ENCODE measurements at places on chromosomes 7 and 10.

DNA sequence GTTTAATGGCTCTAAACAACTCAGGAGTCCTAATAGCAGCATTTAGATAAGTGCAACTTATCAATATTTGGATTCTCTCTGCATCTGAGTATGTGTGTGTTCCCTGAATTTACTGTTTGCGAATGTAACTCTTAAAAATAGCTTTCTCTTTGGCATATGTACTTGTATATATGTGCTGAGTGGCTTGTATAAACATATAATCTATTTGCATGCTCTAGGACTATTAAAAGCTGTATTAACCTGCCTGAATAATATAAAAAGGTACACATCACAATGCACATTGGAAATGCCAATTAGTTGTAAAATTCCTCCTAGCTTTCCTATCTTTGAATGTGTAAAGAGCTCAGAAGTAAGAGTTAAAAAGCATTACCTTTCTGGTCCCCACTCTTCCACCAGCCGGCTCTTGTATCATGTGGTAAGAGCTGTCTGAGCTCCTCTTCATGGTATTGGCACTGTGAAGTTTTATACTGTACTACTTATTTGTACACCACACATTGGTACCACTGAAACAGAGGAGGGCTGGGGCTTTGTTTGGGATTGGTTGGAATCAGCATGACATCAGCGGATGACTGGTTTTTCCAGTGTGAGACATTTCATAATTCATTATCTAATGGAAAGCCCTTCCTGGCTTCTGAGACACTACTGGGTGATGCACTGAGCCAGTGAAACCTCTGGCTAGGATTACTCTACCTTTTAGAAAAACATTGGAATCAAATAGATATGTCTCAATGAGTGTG is at the start of gene INHBA:
Gene INHBA, minus strand, starts transcription at position 456 of the 737 bp plus-strand sequence. CDS start 2,716 bp downstream, outside the sequence.
- DNase-seq, result no peak

- no peak for DNase-seq
Observed at GRCh38 chr7:84535580-84536270, 341.1 kb upstream of the SEMA3A start.

DNA sequence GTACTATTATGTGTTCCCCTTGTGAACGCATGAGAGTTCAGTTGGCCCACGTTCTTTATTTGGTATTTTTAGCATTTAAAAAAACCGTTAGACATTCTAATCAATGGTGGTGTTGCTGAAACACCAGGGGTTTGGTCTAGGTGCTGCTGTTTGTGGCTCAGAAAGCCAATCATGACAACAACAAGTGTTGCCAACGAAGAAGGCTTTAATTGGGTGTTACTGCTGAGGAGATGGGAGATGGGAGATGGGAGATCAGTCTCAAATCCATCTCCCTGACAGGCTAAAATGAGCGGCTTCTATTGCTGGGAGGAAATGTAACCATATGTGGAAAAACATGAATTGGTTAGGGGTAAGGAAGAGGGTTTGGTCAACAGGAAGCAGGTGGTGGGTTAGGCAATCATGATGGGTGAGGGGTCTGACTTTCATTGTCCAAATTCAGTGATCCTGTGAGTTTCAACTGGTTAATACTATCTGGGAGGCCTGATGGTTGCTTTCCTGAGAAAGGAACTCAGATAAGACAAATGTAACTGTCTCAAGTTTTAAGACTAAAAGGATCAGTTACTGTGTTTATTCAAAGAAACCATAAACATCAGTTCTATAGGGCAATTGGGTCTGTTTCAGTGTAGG is 4.6 kb upstream of the ZNF425 start:
- DNase-seq, result no peak

DNA sequence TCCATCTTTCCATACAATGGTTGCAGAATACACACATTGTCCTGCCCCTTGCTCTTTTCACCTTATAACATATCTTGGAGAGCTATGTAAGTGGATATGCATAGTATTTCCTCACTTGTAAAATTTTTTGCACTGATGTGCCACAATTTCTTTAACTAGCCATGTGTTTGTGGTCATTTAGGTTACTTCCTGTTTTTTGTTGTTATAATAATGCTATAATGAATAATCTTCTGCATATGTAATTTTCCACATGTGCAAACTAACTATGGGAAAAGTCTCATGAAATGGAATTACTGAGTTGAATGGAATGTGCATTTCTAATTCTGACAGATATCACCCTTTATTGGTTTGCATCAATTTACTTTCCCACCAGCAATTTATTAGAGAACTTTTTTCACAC is 2.8 kb downstream of the TAS2R41 start:
- peak; percentile 18 for DNase-seq

DNA sequence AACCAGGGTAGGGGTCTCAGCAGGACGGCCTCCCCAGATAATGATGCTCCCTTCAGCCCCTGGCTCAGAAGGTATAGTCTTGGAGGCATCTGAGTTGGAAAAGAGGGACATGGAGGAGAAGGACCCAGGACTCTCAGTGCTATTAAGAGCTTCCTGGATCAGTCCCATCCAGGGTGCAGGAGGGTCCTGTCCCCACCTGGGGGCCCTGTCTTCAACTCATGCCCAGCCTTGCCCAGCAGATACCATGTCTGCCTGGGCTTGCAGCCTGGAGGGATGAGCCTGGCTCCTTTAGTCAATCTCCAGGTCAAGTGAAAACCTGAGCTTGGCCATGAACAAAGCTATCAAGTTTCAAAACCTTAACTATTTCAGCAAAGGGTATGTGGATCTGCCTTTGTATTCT is 67.6 kb downstream of the PRTFDC1 start:
- no peak for DNase-seq

- DNase-seq, result no peak
Observed at GRCh38 chr10:44512431-44513022, 127.6 kb upstream of the CXCL12 start.

GRCh38 chr7:34019301-34019790 is 114.0 kb downstream of the BMPER start:
- no peak for DNase-seq

DNA sequence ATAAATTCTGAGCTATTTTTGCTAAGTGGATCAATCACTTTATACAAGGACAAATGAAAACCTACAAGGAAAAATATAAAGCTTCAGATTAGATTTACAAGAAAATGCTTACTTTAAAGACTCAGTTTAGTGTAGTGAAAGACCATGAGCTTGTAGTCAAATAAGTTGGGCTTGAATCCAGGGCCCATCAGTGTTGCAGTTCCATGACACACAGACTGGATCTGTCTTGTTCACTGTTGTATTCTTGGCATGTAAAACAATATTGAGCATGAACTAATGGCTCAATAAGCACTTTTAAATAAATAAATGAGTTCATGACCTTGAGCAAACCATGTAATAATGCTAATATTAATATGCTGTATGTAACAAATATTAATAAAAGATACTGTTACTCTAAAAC is 164.6 kb upstream of the KCND2 start:
- no peak for DNase-seq

- no peak for DNase-seq
Observed at GRCh38 chr10:28284126-28284525, 18.7 kb downstream of the MPP7 start.

- DNase-seq, result no peak
Observed at GRCh38 chr7:101916041-101916800, 98.8 kb downstream of the CUX1 start.

DNA sequence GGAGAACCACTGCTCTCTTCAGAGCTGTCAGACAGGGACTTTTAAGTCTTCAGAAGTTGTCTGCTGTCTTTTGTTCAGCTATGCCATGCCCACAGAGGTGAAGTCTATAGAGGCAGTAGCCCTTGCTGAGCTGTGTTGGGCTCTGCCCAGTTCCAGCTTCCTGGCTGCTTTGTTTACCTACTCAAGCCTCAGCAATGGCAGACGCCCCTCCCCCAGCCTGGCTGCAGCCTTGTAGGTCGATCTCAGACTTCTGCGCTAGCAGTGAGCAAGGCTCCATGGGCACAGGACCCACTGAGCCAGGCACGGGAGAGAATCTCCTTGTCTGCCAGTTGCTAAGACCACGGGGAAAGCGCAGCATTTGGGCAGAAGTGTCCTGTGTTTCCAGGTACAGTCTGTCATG is 12.1 kb upstream of the CPA2 start:
- DNase-seq, result no peak

- no peak for DNase-seq
Observed at GRCh38 chr7:98278936-98279335, 2.5 kb upstream of the BRI3 start.

DNA sequence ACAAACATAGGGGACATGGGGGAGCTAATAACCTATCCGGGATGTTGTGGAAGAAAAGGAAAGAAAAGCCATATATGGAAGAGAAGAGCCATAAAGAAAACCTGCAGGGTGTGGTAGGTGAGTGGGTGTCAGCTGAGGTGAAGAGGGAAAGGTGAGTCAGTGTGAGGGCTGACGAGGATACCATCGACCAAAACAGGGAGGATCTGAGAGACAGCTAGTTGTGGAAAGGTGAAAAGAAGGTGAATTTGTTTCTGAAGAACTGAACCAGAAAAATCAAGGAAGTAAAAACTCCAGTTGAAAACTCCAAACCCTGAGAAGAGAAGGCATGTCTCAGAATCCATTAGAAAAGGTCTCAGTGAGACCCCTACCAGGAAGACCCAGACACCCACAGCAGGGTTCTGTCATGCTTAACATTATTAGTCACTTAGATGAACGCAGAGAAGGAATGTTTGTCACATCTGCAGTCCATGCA is 4.1 kb downstream of the BLNK start:
- DNase-seq, result no peak

DNA sequence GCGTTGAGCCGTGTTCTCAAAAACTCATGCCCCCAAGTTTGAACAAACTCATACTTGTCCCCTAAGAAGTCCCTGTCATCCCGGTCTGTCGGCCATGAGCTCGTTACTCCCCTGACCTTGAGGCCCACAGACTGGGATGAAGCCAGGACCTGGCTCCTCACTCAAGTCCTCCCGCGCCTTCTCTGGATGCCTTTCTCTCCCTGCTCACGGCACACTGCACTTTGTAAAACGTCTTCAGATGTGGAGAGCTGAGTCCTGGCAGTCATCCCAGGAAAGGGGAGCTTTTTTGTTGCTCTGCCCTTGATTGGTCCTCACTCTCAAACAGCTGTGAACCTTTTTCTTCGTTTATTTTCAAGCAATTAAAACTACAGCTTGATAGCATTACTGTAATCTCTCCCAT is 110.8 kb downstream of the JAZF1 start:
- DNase-seq, result peak; percentile 90

GRCh38 chr7:156764016-156764669 is 123.6 kb downstream of the RNF32 start:
- DNase-seq, result peak; percentile 48

- no peak for DNase-seq
Observed at GRCh38 chr7:95485391-95486123, at the start of gene ASB4. Gene ASB4 (plus strand): TSS chr7:95485943. CDS start chr7:95485972, 29 bp downstream.

GRCh38 chr7:117034851-117035464 is 81.7 kb downstream of the ST7 start:
- DNase-seq, result no peak

DNA sequence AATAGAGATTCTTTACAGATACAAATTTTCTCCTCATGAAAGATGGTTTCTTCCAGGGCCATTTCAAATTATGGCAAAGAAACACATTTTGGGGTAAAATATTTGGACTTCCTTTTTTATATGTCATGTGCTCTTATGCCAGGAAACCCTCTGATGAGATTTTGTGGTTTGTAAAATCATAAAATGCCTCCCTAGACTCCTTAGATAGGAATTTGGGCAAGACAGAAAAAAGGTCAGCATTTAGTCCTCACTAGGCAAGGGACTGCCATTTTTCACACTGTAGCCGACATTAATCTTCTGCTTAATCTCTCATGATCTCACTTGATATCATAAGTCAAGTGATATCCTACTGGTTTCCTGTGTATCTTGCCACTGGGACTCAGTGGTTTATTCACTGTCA is 286.4 kb downstream of the ARHGAP12 start:
- DNase-seq, result no peak

DNA sequence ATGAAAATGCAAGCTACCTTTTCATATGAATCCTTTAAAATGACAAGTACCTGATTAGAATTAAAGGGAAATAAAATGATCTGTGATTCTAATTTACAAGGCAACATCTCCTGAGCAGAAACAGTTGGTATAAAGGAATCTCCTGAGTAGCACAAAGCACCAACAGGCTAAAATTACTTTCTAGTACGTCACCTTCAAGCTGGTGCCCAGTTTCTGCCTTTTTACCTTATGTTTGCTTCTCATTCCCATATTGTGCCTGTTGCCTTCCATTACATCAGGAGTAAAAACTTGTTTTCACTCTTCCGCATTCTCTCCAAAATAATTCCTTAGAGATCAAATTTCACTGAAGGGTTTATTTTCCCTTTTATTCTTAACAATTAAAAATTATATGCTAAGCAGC is 587.1 kb upstream of the KCND2 start:
- DNase-seq, result no peak

DNA sequence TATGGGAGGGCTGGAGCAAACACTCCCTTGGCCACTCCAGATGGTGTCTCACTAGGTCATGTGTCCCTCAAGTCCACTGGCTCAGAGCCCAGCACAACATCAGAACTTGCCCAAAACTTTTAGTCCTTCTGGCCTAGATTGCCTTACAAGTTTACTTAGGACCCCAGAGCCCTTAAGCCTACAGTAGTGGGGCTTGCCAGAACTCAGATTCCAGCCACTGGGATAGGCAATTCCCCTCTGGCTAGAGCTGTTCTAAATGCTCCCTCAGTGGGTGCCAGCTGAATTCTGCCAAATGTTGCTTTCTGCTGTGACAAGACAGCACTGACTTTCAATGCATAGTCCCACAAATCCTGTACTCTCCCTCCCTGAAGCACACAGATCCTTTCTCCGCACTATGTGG is 331.1 kb downstream of the HTR7 start:
- DNase-seq, result no peak

- no peak for DNase-seq
Observed at GRCh38 chr7:28483112-28483511, 70.8 kb downstream of the CREB5 start.

- peak; percentile 81 for DNase-seq
Observed at GRCh38 chr10:75283671-75284470, 48.1 kb upstream of the COMTD1 start.

GRCh38 chr7:37757563-37757962 is 74.0 kb downstream of the GPR141 start:
- DNase-seq, result no peak

DNA sequence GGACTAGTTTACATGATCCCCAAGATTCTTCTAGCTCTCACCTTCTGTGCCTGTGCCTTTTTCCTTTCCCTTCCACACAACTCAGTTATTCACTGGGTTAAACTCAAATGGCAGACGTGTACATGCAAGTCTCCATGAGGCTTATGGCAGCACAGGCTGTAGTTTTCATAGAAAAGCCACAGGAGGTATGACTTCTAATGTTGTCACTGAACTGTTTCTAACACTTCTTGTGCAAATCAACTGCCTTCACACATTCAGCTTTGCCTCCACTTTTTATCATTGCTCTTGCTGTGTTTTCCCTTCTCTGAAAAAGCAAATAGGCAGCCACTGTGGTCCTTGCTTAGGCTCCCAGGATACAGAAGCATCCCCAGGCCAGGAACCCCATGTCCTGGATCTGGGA is 5.3 kb upstream of the GIMAP5 start:
- no peak for DNase-seq

- DNase-seq, result no peak
Observed at GRCh38 chr7:128673571-128673970, 1.5 kb downstream of the GARIN1A start.

DNA sequence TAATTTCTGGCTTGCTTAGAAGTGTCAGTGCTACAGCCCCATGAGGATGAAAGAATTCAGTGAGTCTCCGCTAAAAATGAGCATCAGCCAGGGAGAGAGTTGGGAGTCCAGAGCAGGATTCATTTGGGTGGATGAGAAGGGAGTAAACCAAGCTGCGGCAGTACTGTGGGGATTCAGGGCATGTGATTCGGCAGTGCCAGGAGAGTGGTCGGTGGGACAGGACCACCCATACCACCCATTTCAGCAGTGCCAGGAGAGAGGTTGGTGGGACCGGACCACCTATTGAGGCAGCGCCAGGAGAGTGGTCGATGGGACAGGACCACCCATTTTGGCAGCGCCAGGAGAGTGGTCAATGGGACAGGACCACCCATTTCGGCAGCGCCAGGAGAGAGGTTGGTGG is 144.2 kb downstream of the CELF2 start:
- DNase-seq, result no peak
